ENCODE measurements at places on chromosomes 12 and 14.

- no peak for DNase-seq
These were observed 23.4 kb downstream of the EML1 start for GRCh38 chr14:99816642-99817041.

GRCh38 chr12:104250366-104251125 lies 35.0 kb downstream of the TXNRD1 start:
- no peak for DNase-seq

- DNase-seq: no peak
These were observed 63.6 kb downstream of the HELB start for GRCh38 chr12:66365718-66366490.

DNA sequence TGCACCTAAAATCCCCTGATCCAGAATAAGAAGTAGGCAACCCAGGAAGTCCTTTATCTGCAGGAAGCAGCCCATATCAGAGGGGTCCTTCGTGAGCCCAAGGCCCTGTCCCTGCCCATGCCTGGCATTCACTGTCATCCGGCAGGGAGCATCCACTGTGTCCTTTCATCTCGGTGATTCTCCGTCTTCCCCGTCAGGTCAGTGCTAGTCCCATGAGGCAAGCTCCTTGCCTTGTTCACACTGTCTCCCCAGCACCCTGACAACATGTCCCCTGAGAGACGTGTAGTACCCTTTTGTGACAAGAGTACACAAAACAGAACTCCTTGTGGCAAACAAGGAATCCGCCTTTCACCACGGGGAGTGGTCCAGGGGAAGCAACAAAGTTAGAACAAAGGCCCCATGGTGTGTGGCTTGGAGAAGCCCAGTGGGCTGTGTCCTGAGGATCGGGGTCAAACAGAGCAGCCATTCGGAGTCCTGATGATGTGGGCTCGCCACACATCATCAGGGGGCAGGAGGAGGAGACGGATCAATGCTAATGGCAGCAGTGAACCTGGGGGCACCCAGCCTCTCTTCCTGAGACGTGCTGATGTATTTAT lies 112.1 kb downstream of the DICER1 start:
- no peak for DNase-seq

- DNase-seq: peak; percentile 52
These were observed 5.9 kb downstream of the GPR84 start for GRCh38 chr12:54358191-54358944.

DNA sequence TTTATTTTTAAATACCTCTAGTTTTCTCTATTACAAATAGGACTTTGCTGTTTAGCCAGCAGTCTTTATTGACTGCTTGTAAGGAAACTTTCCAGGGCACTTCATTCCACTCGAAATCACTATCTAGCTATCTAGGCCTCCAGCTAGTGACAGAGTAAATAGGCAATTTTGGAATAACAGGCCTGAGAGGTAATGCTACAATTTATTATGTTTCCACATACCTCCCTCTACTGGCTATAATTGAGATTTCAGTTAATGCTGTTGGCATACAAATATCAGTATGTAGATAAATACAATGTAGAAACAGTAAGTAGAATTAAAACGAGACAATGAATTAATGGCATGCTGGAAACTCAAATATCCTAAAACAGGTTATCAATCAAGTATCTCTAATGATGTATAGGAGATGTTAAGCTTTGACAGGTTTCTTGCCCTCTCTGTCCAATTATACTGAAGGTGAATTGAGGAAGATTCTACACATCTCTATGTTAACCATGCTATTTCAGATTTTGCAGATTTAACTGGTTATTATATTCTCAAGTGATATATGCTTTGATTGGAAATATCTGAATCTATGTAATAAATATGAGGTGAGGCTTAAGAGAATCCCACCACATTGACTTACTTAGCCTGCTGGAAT lies 7.2 kb downstream of the DTD2 start:
- DNase-seq: peak; percentile 31

DNA sequence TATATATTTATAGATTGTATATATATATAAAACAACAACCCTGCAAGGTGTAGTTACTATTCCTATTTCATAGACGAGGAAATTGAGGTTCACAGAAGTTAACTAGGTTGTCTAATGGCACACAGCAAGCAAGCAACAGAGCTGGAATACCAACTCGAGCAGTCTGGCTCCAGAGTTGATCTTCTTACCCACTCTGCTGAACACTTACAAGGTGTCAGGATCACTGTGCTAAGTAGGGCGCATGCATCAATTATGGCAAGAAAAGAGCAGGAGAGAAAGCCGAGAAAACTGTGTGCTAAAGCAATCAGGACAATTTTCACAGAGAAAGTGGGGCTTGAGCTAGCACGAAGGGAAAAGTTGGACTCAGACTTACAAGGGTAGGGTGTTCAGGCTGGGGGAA lies 15.9 kb upstream of the ARMH4 start:
- DNase-seq: no peak

GRCh38 chr12:89878950-89879349 lies 170.3 kb upstream of the ATP2B1 start:
- no peak for DNase-seq

GRCh38 chr12:50887191-50887590 lies 44.5 kb downstream of the TMPRSS12 start:
- DNase-seq: no peak

- no peak for DNase-seq
These were observed 121.0 kb upstream of the KRR1 start for GRCh38 chr12:75632442-75632841.

- no peak for DNase-seq
These were observed 353.4 kb downstream of the KCNH5 start for GRCh38 chr14:62691647-62692489.

DNA sequence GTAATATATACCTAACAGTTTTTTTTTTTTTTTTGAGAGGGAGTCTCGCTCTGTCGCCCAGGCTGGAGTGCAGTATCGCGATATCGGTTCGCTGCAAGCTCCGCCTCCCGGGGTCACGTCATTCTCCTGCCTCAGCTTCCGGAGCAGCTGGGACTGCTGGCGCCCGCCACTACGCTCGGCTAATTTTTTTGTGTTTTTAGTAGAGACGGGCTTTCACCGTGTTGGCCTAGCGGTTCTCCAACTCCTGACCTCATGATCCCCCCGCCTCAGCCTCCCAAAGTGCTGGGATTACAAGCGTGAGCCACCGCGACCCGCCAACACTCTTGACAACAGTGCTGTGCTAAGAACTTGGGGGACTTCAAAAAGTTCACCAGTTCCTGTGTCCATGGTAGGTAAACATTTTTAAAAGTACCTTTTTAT lies 63.5 kb downstream of the FOXG1 start:
- no peak for DNase-seq

GRCh38 chr14:67986131-67986841 lies 166.7 kb downstream of the RAD51B start:
- no peak for DNase-seq

DNA sequence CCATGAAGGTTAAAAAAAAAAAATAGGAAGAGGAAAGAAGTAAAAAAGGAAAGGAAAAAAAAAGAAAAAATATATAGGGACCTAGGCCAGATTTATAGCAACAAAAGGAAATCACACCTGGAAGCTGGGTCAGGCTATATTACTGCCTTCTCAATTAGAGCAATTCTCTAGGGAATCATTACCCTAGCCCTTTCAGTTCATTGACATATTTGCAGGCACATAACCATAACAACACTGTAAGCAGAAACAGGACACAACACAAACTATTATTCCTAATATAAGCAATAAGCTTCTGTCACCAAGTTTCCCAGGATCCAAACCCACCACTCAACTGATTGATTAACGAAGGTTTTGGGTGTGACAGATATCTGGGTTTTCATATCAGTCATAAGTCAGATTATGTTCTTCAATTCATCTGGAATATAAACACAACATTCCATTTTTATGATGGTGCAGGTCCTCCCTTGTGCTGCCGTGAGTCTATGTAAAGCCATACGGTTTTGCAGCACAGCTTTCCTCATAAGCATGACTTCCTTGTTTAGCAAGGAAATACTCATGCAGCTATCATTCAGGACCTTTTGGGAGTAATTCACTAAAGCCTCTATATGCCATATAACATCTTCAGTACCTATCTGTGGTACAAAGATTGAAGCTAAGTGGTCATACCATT lies 4.2 kb downstream of the PCNX4 start:
- DNase-seq: no peak

DNA sequence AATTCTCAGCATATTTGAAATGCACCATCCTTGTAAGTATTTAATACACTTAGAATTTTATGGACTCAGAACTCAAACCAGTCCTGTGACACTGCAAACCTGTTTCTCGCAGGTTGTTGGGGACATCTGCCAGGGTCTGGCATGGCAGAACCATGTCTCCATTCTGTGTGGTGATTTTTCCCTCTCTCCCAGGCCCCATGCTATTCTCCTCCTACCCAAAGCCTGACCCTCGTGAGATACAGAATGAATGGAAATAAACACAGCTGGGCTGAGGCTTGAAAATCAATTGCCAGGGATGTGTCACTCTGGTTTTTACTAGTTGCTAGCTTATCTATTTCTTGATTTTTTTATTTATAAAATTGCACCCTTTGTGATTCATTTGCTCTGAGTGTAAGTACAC lies 19.8 kb downstream of the TPH2 start:
- DNase-seq: no peak

DNA sequence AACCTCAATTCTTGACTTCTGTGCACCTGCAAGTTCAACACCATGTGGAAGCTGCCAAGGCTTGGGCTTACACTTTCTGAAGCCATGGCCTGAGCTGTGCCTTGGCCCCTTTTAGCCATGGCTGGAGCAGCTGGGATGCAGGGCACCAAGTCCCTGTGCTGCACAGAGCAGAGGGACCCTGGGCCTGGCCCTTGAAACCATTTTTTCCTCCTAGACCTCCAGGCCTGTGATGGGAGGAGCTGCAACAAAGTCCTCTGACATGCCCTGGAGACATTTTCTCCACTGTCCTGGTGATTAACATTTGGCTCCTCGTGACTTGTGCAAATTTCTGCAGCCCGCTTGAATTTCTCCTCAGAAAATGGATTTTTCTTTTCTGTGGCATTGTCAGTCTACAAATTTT lies 132.4 kb downstream of the TPH2 start:
- DNase-seq: no peak

DNA sequence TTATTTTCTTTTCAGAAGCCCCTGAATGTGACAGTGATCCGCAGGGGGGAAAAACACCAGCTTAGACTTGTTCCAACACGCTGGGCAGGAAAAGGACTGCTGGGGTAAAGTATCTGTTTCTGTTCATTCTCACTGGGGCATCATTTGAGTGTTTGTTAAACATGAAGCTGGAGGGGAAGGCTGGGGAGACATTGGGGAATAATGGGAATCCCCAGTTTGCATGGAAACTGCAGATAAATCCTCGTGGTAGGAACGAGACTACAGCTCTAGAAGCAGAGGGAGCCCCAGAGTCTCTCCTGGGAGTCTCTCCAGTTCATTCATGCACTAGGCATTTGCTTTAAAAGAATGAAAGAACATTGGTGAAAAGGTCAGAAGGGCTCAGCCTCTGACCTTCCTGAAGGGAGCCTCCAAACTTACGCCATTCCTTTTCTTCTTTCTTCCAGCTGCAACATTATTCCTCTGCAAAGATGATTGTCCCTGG lies 2.5 kb upstream of the CFAP251 start:
- no peak for DNase-seq

DNA sequence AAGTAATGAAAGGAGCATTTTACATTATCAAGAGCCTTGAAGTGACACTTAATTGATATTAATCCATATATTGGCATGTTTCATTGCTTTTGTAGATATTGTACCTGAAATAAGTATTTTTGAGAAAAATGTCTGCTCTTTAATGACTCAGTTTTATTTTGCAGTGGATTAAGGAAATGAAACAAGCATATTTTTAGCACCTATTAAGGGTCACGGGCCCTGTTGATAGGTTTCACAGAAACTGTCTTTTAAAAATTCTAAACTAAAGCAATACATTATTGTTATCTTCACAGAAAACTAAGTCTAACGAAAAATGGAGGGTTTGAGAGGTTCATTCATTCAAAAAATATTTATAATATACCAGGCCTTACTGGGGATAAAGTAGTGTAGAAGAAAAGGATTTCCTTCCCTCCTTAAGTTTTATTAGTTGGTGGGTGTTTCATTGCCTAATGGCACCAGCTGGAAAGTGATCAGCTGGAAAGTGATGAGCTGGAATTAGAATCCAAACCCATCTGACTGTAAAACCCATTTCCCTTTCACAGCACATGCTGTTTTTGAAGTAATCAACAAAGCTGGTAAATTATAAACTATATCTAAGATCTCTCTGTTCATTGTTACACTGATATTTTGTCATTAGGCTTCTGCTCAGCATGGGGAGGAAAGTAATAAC lies 54.2 kb downstream of the PTPRQ start:
- no peak for DNase-seq

DNA sequence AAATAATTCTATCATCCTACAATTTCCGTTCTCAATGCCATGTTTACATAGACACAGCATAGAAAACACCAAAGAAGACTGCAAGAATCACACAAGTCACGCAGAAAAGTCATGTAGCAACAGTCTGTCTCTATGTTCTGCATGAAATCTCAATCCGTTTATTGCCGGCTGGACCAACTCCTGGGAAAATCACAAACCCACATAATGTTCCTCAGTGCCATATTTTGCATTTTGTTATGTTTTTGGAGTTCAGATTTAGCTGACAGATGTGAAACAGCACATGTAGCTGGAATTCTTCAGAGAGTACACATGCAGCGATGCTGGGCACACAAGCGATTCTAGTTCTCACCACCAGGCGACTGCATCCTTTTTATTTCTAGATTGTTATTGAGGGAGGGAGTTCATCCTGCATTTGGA lies 193.1 kb downstream of the APAF1 start:
- DNase-seq: no peak

DNA sequence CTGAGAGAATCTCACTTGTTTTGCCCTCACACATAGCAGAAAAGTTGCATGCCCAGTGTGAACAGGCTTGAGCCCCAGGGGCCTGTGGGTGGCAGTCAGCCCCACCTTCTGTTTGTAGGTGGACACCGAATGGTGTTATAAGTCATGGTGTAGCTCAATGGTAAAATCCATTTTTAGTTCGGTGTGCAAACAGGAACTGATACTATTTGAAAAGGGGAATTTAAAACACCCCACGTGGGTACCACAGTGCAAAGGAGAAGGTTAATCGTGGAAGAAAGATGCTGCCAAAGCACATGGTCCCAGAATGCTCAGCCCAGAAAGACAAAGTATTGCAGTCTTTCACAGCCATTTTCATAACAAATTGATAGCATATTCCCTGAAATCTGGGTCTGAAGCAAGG lies 71.8 kb upstream of the GZMB start:
- DNase-seq: no peak

DNA sequence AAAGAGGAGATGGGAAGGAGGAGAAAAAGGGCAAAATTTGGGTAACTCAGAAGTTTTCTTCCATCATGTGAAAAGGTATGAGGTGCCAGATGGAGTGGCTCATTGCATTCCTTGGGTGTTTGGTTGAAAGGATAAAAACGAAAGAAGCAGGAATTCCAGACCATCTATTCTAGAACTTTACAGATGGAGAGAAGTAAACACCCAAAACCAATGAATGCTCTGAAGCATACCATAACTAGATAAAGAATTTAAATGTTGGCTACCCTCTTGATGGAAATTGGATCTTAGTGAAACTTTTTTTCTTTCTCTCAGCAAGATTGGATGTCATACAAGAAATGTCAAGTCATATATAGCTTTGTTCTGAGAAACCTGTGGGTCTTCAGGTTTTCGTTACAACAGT lies 175.6 kb upstream of the FAR2 start:
- no peak for DNase-seq

GRCh38 chr14:30349520-30349919 lies 209.4 kb upstream of the G2E3 start:
- DNase-seq: no peak

- DNase-seq: no peak
These were observed 6.2 kb upstream of the ZDHHC17 start for GRCh38 chr12:76757694-76758093.
